Stimulated activated CD4-positive, alpha-beta T cell treated with anti-CD3 and anti-CD28 coated beads, Interleukin-4, amount 100 ng/mL, for 4 hours (primary cell): ENCODE measurements at places on chromosomes 4 and X.

GRCh38 chrX:139692908-139693307 lies 15.1 kb downstream of the MCF2 start:
- no peak for DNase-seq

DNA sequence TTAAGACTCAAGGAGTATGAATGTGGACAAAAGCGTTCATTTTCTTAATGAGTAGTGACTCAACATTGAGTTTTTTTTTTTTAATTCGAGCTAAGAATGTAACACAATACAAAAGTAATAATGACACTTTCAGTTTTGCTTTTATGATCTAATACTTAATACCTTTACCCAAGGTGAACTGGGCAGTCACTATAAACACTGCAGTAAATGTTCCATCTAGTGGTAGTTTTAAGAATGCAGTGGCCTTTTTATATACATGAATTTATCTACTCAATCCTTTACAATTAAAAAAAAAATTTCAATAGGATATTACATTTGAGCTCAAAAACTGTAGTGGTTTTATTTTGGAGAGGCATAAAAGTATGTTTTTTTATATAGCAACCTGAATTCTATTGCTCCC lies 33.9 kb downstream of the PDK3 start:
- no peak for DNase-seq

- DNase-seq = no peak
Measured at GRCh38 chr4:98557194-98557892, 101.1 kb downstream of the TSPAN5 start.

DNA sequence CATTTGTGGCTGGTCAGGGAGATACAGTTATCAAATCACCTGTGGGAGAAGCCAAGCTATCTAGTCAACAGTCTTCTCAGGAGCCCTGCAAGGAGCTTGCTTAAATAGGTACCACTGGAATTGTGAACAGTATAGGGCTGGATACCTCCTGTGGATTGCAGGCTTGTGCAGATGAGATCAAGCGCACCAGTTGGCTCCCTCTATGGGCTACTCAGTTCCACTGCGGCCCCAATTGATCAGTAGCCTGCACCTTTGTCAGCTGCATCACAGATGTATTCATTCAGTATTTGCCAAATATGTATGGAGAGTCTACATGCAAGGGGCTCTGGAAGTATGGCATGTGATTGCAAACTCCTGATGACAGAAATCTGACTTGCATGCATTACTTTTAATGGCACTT lies 28.6 kb downstream of the TEX13A start:
- no peak for DNase-seq

DNA sequence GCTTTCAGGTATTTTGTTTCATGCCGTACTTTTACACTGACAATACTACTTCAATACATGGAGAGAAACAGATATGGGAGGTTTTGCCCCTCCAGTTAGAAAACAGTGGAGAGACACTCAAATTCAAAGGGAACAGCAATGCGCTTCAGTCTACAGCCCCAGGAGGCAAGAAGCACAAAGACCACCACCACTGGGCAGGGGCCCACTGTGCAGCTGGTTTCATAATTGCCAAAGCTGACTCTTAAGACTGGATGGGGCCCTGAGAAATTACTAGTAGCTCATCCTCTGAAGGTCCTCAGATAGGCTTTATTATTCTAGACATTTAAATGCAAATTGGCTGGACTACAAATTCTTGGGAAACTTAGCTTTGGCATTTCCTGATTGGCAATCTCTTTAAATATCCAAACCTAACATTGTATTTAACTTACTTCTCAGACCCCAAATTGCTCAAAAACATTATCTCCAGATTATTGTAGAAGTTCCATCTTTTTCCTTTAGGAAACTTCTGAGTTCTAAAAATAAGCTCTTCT lies 85.9 kb upstream of the GPR34 start:
- no peak for DNase-seq

DNA sequence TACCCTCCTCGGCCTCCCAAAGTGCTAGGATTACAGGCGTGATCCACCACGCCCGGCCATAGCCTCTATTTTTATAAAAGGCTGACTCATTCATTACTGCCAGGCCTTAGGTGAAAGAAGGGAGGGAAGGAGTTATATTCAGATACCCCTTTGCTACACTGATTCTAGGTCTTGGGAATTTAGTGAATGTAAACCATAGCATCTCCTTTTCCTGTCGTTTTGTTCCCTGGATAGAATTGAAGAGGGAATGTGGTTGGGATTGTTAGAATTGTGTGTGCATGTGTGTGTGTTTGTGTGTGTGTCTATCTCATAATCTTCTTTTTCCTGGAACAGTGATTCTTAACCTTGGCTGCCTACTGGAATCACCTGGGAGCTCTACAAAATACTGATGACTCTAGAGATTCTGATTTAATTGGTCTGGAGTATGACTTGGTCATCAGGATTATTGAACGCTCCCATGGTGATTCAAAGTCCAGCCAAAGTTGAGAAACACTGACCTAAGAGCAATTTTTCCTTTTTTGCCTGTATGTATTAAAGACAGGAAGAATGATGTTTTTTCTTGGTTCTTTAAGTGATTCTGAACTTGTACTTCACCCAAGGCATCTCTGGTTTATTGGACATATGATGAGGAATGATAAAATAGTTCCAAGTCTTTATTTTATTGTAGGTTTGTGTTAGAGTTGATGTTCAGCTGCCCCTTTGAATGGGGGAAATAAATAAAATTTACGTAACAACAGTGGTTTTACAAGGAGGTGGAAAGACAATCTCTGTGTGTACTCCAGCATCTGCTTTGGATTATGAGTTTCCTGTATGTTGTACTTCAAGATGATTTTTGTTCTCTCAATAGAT lies 37.0 kb downstream of the NAP1L5 start:
- no peak for DNase-seq

DNA sequence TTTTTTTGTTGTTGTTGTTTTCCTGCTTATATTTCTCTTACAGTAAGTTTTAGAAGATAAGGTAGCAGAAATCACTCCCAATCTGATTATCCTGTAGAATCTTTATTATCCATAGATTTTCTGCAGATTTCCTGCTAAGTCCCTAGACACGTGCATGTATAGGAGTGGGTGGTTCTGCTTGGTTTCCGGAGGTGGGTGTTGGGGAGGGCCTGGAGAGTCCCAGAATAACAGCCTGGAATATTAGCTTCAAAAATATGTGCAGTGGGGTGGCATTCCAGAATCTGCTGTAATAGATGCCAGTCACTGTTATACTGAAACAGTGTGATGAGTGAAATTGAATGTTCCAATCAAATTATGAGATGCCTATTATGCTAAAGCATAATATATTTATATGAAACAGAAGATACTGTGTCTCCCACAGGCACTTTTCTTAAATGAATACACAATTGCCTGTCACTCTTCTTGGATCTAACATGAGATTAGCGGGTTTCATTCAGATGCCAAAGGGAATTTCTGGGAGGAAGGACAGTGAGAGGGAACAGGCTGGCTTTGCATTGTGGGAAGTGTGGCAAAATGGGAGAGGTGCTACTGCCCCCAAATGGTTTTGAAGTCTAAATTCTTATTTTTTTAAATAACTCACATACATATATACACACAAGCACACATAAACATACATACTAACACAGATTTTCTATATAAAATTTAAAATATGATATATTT lies 37.6 kb downstream of the C4orf50 start:
- DNase-seq = no peak

DNA sequence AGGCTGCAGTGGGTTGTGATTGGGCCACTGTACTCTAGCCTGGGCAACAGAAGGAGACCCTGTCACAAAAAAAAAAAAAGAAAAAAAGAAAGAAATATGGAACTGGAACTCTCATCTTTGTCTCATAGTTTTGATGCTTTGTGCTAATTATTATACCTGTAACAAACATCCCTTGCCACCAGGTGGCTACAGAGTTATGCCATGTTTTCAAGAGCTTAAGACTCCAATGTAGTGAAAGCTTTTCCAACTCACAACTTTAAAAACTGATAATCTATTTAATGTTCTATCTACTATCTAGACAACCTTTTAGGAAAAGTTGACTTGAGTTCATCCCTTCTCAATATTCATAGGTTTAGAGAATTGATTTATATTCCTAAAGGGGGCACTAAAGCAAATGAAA lies 42.4 kb downstream of the HTR2C start:
- no peak for DNase-seq

DNA sequence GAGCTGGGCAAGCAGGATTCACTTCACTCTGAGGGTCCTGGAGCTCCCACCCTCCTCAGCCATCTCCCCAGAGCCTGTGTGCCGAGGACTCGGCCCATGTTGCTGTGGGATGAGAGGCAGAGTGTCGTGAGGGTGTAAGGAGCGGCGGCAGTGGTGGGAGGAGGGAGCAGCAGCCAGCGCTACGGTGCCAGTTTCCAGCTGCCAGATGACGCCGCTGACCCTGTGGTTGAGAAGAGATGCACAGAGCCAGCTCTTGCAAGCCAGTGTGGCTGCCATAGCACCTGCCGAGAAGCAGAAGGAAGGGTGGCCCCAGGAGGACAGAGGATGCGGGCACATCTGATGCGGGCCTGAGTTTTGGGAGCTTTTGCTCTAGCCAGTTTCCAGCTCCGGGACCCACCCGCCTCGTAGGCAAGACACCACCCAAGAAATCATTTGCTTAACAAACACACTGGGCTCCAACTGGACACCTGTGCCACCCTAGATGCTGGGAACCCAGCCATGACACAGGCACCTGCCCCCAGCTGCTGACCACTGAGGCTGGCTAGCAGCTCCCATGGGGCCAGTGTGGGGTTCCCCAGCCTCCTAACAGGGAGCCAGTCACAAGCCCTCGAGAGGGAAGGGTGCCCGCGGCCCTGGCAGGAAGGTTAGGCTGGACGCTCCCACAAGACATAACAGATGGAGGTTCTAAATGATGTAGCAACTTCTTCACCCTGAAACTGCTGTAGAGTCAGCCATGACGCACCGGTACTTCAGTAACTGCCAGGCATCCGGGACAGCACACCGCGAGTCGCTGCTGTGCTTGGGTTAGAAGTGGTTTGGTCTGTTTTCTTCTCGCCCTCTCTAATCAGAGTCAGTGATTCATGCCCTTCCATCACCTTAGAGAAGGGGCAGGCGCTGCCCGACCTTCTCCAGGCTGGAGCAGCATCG lies 8.9 kb downstream of the MSANTD1 start:
- DNase-seq = no peak

- no peak for DNase-seq
Measured at GRCh38 chr4:33025236-33025635, 2305.1 kb downstream of the PCDH7 start.

GRCh38 chr4:76007089-76007862 lies at the start of gene CXCL9:
CXCL9 (minus strand) TSS chr4:76007509; CDS start chr4:76007449, 60 bp downstream.
- DNase-seq = no peak

DNA sequence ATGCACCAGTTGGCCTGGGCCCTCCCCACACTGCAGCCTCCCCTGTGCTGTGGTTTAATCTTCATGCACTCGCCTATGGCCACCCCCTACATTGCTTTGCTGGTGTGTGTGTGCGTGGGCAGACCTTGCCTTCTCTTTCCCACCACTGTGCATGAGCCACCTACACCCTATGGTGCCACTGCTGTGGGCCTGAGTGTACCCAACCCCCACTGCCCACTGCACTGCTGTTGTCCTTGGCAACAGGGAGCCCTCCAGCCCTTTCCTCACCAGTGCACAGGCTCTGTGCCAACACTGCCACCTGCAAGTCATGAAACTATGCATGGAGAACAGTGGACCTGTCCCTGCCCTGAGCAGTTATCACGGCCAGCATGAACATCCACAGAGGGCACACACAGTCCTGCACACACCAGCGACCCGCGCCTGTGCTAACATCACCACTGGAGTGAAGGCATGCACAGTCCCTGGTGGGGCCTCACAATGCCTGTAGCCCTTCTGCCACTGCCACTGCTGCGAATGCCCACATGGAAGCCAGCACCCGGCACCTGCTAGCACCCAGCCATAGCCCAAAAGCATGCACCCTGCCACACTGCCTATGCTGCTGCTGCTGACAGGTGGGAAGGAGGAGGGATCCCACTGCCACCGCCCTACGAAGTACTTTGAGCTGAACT lies 237.8 kb upstream of the ARSJ start:
- no peak for DNase-seq

DNA sequence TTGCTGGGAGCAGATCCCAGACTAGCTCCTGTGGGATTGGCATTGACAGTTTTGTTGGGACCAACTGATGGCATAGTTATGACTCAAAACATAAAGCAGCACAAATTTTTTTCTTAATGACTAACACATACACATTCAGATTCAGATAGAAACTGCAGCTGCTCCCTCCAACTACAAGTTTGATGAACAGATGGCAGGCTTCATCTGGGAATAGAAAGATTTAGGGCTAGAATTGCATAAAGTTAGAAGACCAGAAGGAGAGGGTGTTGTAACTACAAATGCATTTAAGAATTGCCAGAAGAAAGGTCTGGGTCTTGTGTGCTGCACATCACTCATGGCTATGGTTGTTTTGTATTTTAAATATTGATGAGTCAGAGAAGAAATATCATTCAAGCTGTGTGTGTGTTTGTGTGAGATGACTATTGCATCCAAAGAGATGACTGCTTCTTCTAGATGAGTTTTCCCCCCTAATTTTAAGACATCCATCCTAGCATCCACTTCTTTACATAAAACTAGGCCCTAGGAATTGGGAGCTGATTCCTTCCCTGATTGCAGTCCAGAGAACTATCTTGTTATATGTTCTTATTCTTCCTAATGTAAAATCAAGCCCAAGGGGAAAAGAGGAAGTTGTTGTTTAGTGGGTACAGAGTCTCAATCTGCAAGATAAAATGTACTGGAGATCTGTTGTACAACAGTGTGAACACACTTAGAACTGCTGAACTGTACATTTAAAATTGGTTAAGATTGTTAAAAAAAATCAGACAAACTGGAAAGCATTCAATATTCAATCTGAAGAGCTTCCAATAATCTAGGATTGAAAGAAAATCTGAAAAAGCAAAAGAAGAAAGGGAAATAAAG lies 175.1 kb downstream of the PARM1 start:
- DNase-seq = no peak

- no peak for DNase-seq
Measured at GRCh38 chr4:118765399-118765798, 70.5 kb downstream of the SEC24D start.

GRCh38 chr4:80202741-80203553 lies 5.6 kb downstream of the PRDM8 start:
- peak; percentile 34 for DNase-seq

DNA sequence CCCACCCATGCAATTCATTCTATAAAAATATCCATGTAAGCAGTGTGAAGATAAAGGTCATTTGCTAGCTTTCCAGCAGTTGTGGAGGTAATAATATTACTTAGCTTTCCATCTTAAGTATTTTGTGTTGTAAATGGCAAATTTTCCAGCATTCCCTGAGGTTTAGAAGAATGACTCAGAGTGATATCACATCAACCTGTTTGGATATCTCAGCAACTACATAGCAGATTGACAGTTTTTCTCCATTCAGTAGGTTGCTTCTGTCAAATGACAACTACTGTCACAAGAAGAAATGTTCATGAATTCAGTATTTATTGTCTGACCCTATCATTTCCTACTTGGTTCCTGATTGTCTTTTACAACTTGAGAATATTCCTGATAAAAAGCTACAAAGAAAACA lies 434.9 kb upstream of the GALNTL6 start:
- no peak for DNase-seq

GRCh38 chrX:103170216-103170615 lies 44.7 kb upstream of the BEX4 start:
- DNase-seq = no peak

DNA sequence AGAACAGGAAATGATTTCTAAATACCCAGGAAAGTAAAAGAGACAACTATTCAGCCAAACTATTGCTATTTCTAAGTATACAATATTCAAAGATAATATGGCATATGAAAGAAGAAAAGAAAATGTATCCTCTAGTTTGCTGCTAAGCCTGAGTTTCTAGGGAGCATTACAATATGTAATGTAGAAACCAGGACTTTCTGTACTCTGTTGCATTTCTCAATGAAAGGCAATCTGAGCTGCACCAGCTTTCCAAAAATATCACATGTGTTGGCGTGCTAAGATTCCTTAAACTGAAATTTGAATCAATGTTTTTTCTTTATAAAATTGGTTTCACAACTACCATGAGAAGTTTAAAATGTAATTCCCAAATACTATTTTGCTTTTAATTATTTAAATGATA lies 129.6 kb downstream of the ANK2 start:
- DNase-seq = no peak
